BE2C (cell line): ENCODE measurements at places on chromosomes 3 and 15.
A peak's percentile ranks its signal among the peaks of the same experiment; 100 is the strongest.

GRCh38 chr3:42421818-42422796 is 11.7 kb upstream of the LYZL4 start:
- no peak for DNase-seq

DNA sequence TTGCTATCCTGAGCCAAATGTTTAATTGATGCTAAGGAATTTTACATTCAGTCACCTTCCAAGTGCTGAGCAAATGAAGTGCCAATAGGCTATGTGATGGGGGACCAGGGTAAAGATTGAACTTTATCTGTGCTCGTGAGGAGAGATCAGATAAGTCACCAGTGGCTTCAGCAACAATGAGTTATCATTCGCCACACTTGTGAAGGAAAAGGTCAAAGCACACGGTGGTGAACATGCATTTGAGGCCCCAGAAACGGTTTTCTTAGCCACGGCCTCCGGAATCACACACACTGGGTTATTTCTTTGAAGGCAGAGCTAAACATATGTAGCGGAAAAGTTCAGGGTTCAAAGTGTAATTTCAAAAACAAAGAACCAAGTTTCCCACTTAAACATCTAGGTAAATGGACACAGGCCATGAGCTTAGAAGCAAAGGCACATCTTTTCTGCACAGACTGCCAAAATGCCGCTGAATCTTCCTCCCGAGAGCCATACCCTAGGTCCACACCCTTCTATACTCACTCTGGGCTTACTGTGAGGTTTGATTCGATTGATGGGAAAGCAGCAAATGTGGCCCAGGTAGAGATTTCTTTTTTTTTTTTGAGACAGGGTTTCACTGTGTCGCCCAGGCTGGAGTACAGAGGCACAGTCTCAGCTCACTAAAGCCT is 268.5 kb downstream of the SHQ1 start:
- no peak for DNase-seq

GRCh38 chr15:31400222-31400927 is 73.7 kb downstream of the KLF13 start:
- DNase-seq: no peak

- no peak for DNase-seq
These were observed 19.6 kb downstream of the ATG7 start for GRCh38 chr3:11291808-11292207.

DNA sequence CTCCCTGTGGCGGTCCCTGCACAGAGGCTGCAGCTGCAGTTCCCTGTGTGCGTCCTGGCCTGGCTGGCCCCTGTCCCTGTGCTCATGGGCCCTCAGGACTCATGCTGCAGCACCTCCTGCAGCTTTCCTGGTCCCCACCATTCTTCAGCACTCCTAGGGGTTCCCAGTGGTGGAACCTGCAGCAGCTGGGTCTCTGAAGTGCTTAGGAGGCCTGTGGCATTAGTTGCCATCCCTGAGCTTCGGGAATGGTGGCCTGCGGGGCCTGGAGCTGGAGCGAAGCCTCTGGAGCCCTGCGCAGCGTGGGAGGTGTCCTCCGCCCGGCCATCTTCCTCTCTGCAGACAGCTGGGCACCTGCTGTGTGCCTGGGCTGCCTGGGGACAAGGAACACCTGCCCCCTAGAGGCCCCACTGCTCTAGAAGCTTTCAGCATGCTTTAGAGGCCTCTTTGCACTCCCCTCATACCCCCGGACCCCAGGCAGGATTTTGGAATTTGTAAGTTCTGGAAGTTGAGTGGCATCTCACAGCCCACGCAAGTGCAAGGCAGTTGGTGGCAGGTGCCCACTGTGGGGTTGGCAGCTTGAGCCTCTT is 13.1 kb downstream of the PLXNA1 start:
- DNase-seq: no peak

GRCh38 chr3:177367788-177368187 is 170.5 kb upstream of the TBL1XR1 start:
- no peak for DNase-seq

- no peak for DNase-seq
These were observed 11.2 kb downstream of the ZXDC start for GRCh38 chr3:126464494-126464893.

DNA sequence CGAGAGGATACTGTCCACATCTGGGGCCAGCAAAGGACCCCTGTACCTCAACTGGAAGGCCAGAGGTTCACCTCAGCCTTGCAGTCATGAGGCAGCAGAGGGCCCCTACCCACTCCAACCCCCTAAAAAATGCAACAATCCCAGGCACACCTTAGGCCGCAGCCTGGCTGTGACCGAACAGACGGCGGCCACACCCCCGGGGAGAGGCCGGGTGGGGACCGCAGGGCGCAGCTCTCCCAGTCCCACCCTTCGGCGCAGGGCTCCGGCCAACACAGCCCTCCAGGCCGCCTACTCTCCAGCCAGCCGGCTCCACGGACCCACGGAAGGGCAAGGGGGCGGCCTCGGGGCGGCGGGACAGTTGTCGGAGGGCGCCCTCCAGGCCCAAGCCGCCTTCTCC is 457 bp upstream of the DNAJA4 start:
- DNase-seq: no peak

DNA sequence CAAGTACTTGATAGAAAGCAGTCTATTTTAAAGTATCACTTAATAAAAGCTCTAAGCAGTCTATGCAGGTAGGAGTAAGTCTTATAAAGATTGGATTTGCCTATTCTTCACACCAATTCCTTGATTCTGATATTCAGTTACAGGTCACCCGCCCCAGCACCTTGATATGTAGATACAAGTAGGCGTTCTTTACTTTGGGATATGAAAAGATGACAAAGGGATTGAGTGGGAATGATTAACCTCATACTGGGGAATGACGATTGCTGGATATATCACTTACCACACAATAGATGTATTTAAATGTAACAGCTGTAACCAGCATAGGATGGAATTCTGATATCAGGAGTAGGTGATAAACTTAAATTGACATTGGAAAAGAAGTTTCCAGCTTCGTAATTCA is 47.1 kb downstream of the HHLA2 start:
- no peak for DNase-seq

DNA sequence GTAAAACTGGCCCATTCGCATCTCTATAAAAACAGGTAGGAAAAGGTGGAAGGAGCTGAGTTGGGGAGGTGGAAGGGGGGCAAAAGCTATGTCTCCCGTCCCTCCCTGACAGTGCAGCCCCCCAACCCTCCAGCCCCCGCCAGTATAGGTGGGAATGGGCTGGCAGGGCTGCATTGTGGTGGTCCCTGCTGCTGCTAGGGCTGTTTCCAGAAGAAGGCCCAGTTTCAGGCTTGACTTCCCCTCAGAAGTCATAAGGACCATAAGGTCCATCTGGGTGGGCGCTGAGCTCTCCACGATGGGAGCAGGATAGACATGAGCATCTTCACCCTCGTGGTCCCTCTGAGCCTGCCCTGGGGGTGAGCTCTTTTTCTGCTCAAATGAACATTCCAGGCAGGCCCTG is 44.2 kb downstream of the APBA2 start:
- no peak for DNase-seq

GRCh38 chr3:33385423-33385822 is 54.8 kb downstream of the UBP1 start:
- no peak for DNase-seq

DNA sequence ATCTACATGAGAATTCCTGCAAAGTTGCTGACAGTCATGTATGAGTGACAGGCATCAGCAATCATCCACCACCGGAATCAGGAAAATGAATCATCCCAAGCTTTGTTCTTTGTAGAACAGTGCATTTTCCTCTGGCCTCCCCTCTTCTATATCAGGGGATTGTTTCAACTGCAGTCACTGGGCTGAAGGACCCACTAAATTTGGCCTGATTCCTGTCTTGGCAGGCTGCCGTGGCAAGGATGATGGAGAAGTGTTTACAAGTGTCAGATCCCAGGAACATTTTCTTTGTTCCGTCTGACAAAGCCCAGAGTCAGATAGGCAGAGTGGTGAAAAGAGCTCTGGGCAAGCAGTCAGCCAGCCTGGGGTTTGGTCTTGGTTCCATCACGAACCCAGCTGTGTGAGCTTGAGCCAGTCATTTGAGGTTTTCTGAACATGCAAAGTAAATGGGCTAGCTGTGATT is 175.1 kb upstream of the TSC22D2 start:
- DNase-seq: peak; percentile 31

- no peak for DNase-seq
These were observed 176.2 kb upstream of the ANKRD28 start for GRCh38 chr3:15973940-15974339.

- no peak for DNase-seq
These were observed 33.7 kb downstream of the FLNB start for GRCh38 chr3:58041826-58042324.

GRCh38 chr3:3686907-3687648 is 112.2 kb upstream of the LRRN1 start:
- DNase-seq: no peak

GRCh38 chr3:100104442-100104798 is 9.9 kb downstream of the FILIP1L start:
- DNase-seq: no peak

GRCh38 chr3:125440559-125440955 is 65.4 kb upstream of the ZNF148 start:
- DNase-seq: no peak

GRCh38 chr3:13710251-13710650 is 161.3 kb downstream of the FBLN2 start:
- no peak for DNase-seq

DNA sequence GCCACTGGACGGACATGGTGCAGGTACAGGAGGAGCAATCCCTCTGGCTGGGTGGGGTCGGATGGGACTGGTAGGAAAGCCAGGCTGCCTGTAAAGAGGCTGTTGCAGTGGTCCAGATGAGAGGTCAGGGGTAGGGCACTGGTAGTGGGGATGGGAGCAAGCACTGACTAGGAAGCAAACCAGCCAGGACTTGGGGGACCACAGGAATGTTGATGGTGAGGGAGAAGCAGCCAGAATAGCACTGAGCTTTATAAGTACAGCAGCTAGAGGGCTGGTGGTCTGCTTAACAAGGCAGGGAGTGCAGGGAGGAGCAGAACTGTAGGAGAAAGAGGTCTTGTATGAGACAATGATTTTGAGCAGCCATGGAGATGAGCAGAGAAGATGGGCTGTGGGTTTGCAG is 38.7 kb upstream of the PTPN23 start:
- no peak for DNase-seq

DNA sequence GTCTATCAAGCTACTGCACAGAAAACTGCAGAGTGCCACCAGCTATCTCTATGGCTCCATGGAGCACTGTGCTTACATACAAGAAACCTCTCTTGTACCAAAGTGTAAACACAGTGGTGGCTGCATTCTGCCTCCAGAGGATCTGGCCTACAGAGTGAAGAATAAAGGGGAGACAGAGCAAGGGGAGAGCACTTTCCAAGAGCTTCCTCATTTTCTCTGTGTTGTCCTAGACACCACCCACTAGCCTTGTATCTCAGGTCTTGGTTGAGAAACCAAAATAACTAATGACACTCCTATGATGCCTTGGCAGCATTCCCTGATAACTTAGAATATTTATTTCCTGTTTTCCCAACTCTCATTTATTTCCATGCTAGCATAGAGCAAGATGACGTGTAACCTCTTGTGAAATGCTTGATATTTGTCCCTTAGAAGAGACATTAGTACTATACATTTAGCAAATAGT is 56.9 kb upstream of the PHLDB2 start:
- DNase-seq: no peak

DNA sequence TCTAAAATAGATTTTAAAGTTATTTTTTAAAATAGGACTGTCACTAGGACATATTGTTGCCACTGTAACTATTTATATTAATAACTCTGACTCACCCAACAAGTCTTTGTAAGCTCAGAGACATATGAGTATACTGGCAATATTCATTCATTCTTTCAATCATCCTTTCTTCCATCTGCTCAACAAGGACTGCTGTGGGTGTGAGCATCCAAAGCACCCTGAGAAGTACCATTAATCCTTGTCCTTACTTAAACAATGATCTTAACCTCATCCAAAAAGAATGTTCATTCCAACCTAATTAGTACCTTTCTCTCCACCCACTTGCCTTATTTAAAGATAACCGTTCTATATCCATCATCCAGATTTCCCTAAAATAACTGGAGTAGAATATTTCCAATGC is 94.2 kb upstream of the PPP2R3A start:
- no peak for DNase-seq

GRCh38 chr15:83104141-83104540 is 3.3 kb upstream of the TM6SF1 start:
- DNase-seq: no peak

- DNase-seq: no peak
These were observed 10.3 kb downstream of the BCL2A1 start for GRCh38 chr15:79960502-79961212.
